ENCODE measurements at places on chromosomes 3 and 15. TPM values are rescaled to one million over a fixed set of nuclear protein-coding genes. Genes with fewer than 3 reads are reported as not detected.

The PLCH1 gene
- total RNA-seq = 0.36 TPM

DNA sequence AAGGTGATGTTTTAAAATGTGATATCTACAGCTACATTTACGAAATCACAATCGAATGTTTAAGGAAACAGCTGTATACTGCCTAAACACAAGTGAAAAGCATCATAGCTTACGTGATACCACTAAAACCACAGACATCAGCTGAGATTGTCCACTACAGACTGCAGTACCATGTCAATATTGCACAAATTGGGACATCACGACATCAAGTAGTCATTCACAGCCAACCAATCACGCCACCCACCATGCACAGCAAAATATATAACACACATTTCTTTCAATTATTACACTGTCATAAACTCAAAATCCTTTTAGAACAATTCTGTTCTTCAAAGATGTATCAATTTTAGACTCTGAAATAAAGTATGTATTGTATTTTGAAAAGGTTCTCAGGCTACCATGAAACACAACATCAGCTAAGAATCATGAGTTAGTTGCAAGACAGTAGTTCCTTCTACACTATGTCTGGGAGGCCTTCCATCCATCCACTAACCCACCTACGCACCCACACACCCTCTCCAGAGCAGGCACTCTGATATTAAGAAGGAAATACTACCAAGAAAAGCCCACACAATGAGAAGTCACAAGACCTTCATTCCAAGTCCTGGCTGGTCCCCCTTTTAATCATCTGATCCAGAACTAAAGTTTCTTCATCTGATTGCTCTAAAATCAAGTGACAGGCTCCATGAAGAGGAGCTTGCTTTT, 3.1 kb downstream of the DMXL2 start:
- no peak for DNase-seq

DNA sequence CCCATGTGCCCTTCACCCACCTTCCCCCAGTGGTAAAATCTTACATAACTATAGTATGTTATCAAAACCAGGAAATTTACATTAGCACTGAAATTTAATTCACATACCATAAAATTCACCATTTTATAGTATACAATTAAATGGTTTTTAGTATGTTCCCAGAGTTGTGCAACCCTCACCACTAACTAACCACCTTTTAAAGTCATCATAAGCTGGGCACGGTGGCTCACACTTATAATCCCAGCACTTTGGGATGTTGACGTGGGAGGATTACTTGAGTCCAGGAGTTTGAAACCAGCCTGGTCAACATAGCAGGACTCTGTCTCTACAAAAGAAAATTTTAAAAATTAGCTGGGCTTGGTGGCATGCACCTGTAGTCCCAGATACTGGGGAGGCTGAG, 13.7 kb downstream of the FRMD5 start:
- no peak for DNase-seq

DNA sequence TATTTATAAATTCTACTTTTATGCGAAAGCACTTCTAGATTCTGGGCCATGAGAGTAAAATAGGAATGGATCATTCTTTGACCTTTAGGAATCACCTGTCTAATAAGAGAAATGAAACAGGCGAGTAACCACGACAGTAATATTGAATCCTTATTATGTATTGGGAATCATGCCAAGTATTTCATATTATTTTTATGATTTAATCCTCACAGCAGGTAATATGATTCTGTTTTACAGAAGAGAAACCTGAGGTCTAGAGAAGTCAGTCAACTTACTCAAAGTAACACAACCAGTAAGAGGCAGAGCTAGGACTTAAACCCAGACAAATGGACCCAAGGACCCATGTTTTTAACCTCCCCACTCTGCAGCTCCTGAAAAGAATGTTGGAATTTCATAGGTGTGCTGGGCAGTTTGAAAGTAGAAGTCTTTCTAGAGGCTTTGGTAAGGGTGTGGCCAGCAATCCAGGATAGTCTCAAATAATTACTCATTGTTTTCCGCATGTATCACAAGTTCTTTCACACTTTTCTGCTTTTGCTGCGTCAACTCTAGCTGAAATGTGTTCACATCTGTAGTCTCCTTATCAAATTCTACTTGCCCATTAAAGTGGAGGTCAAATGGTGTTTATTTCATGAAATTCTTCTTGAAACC, 181.7 kb downstream of the TPRG1 start:
- no peak for DNase-seq

DNA sequence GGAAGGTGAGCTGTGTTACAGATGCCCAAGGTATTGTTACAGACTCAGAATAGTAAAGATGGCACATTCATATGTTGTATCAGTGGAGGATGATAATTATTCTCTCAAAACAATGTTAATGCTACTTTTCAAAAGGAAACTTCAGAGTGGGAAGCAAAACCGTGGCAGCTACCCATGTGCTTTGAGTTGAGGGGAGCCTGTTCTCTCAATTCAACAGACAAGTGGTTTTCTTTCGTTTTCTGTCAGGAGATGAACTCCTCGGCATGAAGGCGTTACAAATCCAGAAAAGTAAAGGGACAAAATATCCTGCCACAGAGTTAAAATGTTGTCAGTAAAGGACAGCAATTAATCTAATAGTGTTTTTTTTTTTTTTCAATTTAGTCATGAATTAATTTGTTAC, 629.4 kb upstream of the GBE1 start:
- peak; percentile 31 for DNase-seq

All from osteoblast (primary cell).